IMR-90 (cell line): ENCODE measurements at places on chromosomes 13 and 19. TPM values are rescaled to one million over a fixed set of nuclear protein-coding genes. Genes with fewer than 3 reads are reported as not detected.

- no peak overlapping the region for H3K27ac ChIP-seq
- no peaks in the 10 kb centered on the region for H3K36me3 ChIP-seq
- no peak overlapping the region for H3K4me3 ChIP-seq
- H3K4me1 ChIP-seq: peaks cover 8% of the 10 kb centered on the region
Measured at GRCh38 chr13:33490461-33491327, 205.1 kb upstream of the STARD13 start.

USHBP1 gene
- total RNA-seq: not detected in 2 replicates

DNA sequence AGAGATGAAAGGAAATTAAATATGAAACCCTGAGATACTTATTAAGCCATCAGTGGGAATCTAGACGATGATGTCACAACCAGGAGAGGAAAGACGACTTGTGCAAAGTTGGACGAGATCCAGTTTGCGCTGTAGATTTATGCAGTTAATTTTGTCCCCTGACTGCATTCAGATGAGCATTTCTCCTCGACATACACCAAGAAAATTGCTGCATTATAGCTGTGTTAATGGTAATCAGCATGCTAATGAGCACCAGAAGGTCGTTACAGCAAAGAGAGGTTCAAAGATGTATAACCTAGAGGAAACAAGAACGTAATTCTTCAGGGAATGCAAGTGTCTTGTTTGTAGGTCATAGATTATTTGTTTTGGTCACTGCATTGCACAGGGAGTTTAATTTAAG is 371.7 kb downstream of the RBM26 start:
- H3K36me3 ChIP-seq: no peaks in the 10 kb centered on the region
- H3K4me1 ChIP-seq: no peaks in the 10 kb centered on the region
- no peaks in the 10 kb centered on the region for H3K27me3 ChIP-seq
- no peak overlapping the region for H3K27ac ChIP-seq

KLK5 gene
- not detected in 2 replicates for total RNA-seq

DNA sequence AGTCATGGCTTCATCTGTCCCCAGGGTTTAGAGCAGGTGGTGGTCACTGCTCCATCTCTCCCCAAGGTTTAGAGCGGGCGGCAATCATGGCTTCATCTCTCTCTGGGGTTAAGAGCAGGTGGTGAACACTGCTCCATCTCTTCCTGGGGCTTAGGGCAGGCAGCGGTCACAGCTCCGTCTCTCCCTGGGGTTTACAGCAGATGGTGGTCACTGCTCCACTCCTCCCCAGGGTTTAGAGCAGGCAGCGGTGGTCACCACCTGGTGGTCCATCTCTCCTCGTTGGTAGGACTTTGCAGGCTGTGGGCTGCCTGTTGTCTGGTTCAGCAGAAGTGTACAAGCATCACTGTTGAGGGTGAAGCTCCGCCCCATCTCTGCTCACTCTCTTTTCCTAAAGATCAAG is 52.8 kb upstream of the ARHGEF7 start:
- no peak overlapping the region for H3K27ac ChIP-seq
- H3K4me1 ChIP-seq: no peaks in the 10 kb centered on the region
- DNase-seq: no peak
- no peaks in the 10 kb centered on the region for H3K36me3 ChIP-seq

GJB2 gene
- total RNA-seq: under 0.01 TPM in 2 replicates

ZNF546 gene
- 5.8 and 6.5 TPM in 2 replicates for total RNA-seq

- H3K4me1 ChIP-seq: no peaks in the 10 kb centered on the region
- H3K27me3 ChIP-seq: no peaks in the 10 kb centered on the region; the same call in 1 of the 2 replicates
- no peak overlapping the region for H3K4me3 ChIP-seq
Measured at GRCh38 chr13:39862900-39863299, 207.4 kb downstream of the COG6 start.

PNMA8C gene
- under 0.01 and 0.18 TPM in 2 replicates for total RNA-seq

DNA sequence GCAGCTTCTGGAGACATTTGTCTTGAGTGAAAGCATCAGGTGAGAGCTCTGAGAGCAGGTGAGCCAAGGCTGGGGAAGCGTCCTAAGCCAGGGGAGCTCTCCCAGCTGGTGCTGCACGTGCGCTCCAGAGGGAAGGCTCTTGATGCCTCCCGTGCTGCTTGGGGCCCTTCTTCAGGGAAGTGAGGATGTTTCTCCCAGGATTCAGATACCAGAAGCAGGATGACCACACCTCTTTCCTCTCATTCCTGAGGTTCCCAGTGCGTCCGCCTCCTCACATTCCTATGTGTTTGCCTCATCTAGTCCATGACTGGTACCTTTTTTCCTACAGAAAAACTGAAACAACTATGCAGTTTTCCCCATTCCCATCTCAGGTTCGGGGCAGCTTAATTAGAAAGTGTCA is 231.0 kb upstream of the IRS2 start:
- no peak overlapping the region for H3K4me3 ChIP-seq
- H3K27me3 ChIP-seq: no peaks in the 10 kb centered on the region
- H3K36me3 ChIP-seq: no peaks in the 10 kb centered on the region
- peak overlapping the region; percentile 75 for H3K27ac ChIP-seq

IGFL1 gene
- not detected in 2 replicates for total RNA-seq

DNA sequence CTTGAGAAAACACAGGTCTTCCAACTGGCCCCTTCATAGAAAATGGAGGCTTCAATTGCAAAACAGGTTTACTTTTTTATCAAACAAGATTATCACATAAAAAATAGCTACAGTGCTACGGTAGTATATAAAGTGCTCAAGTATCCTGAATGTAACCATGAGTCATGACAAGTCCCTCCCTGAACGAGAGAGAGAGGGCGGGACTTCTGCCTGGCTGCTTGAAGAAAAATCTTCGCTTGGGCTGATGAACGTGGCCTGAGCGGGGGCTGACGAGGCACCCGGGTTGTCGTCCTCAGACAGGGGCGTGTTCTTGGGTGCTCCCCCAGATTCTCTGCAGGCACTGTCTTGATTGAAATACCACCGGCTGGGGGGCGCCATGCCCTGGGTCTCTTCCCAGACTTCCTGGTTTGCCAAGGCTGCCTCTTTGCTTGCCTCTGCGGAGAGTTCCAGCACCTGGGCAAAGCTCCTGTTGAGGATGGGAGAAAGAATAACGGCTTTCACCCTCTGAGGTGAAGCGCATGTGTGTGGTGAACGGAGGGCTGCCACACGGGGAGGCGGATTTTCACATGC is 23.2 kb upstream of the CPAMD8 start:
- H3K4me1 ChIP-seq: peaks cover 6% of the 10 kb centered on the region
- no peak overlapping the region for H3K4me3 ChIP-seq
- DNase-seq: peak; percentile 73
- peaks cover 10% of the 10 kb centered on the region for H3K36me3 ChIP-seq
- H3K27ac ChIP-seq: no peak overlapping the region

LNX2 gene
- total RNA-seq: 7.2 and 7.8 TPM in 2 replicates

DNA sequence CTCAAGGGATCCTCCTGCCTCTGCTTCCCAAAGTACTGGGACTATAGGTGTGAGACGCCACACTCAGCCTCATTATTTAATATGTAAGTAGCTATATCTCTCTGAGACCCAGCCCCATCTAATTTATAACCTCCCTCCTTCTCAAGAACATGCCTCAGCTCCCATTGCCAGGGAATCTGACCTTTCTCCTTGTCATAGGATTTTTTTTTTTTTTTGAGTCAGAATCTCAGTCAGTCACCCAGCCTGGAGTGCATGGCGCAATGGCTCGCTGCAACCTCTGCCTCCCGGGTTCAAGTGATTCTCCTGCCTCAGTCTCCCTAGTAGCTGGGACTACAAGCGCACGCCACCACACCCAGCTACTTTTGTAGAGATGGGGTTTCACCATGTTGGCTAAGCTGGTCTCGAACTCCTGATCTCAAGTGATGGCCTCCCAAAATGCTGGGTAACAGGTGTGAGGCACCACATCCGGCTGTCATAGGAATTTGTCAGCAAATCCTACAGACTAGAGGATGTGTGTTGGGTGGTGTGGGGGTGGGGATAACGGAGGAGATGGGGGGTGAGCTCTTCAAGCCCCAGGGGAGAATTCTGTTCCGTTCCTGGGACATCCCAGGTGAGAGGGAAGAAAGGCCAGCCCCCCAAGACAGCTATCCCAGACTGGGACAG is 5.1 kb upstream of the EPS8L1 start:
- H3K36me3 ChIP-seq: no peaks in the 10 kb centered on the region
- peaks cover 32% of the 10 kb centered on the region for H3K27me3 ChIP-seq
- DNase-seq: no peak

- no peak overlapping the region for H3K4me3 ChIP-seq
- H3K4me1 ChIP-seq: no peaks in the 10 kb centered on the region
- no peak for DNase-seq
- H3K36me3 ChIP-seq: no peaks in the 10 kb centered on the region
- no peaks in the 10 kb centered on the region for H3K27me3 ChIP-seq
- no peak overlapping the region for H3K27ac ChIP-seq
Measured at GRCh38 chr19:15587663-15588062, 27.4 kb upstream of the CYP4F8 start.

GRCh38 chr19:16202320-16203255 is 4.9 kb downstream of the AP1M1 start:
- no peak overlapping the region for H3K27ac ChIP-seq
- no peak for DNase-seq
- peaks cover 59% of the 10 kb centered on the region for H3K36me3 ChIP-seq
- H3K4me3 ChIP-seq: no peak overlapping the region
- peaks cover 11% of the 10 kb centered on the region for H3K4me1 ChIP-seq

DNA sequence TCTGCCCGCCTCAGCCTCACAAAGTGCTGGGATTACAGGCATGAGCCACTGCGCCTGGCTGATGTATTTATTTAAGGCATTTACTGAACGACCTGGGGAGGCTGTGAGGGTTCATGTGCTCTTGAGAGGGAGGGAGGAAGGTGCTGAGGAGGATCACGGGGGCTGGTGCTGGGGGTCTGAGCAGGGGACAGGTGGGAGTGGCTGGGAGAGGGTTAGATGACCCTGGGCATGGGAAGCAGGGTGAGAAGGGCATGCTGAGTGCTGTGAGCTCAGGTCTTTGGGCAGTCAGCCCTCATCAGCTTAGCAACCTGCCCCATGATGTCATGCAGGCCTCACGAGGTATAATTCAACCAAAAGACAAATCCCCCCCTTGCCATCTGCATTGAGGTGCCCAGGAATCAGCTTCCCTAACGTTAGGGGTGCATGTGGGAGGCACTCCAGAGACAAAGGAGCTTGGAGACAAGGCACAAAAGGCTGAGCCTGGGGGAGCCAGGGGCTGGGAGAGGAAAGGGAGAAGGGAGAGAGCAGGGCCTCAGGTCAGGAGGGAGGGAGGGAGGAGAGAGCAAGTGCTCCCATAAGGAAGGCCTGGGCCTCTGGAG is 36.4 kb downstream of the SUGP2 start:
- no peak overlapping the region for H3K4me3 ChIP-seq
- H3K27me3 ChIP-seq: no peaks in the 10 kb centered on the region
- DNase-seq: no peak
- H3K36me3 ChIP-seq: peaks cover 54% of the 10 kb centered on the region

GRCh38 chr19:19847781-19848180 is 17.9 kb upstream of the ZNF253 start:
- H3K36me3 ChIP-seq: no peaks in the 10 kb centered on the region
- H3K4me3 ChIP-seq: no peak overlapping the region
- DNase-seq: no peak
- no peaks in the 10 kb centered on the region for H3K27me3 ChIP-seq
- no peaks in the 10 kb centered on the region for H3K4me1 ChIP-seq

DNA sequence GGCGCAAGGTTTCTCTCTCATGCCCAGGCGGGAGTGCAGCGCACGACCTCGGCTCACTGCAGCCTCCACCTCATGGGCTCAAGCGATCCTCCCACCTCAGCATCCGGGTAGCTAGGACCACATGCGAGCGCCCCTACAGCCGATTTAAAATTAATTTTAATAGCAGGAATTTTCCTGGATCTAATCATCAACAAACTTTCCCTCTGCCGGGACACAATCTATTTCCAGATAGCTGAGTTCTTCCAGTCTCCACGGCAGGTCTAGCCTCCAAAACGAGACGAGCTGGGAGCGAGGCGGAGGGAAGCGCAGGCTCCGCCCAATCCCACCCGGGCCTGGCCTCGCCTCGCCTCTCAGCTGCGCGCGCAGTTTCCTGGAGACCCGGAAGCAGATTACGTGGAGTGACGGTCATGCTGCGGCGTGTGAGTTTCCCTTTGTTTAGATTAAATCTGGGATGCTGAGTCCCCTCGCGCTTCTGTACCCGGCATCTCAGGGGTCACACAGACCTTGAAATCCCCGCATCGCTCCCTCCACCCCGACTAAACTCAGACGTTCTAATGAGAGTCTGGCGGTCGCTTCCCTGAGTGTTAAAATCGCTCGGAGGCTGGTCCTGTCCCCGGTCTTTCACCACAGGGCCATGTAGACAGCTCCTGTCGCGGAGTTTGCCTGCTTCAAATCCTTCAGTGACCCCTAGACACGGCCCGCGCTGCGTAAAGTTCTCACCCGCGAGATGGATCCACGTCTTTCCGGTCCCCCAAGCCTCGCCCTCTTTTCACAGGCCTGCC is at the start of gene ZNF880:
TSS of gene ZNF880 (plus strand) at position 365 of the 782 bp plus-strand sequence. CDS start at position 408, 43 bp downstream.
- peak within 1 kb of the TSS; percentile 97 for H3K27ac ChIP-seq
- peak; percentile 89 for DNase-seq
- H3K4me1 ChIP-seq: no peaks in the 10 kb centered on the region
- H3K4me3 ChIP-seq: peak within 1 kb of the TSS; percentile 85
- peaks cover 24% of the 10 kb centered on the region for H3K36me3 ChIP-seq
- no peaks in the 10 kb centered on the region for H3K27me3 ChIP-seq

C19orf67 gene
- not detected in 2 replicates for total RNA-seq

GRCh38 chr13:94232956-94233355 is 246.5 kb downstream of the DCT start:
- H3K27me3 ChIP-seq: no peaks in the 10 kb centered on the region
- DNase-seq: no peak
- H3K27ac ChIP-seq: no peak overlapping the region
- no peaks in the 10 kb centered on the region; the same call in 1 of the 2 replicates for H3K4me1 ChIP-seq
- H3K36me3 ChIP-seq: no peaks in the 10 kb centered on the region

- H3K4me3 ChIP-seq: no peak overlapping the region
- no peak for DNase-seq
- H3K27ac ChIP-seq: no peak overlapping the region
- no peaks in the 10 kb centered on the region for H3K4me1 ChIP-seq
- no peaks in the 10 kb centered on the region for H3K36me3 ChIP-seq
Measured at GRCh38 chr13:45932676-45933075, 81.1 kb upstream of the SIAH3 start.

GRCh38 chr13:98350746-98351330 is 173.8 kb upstream of the RNF113B start:
- no peaks in the 10 kb centered on the region for H3K27me3 ChIP-seq
- no peak overlapping the region for H3K4me3 ChIP-seq
- H3K4me1 ChIP-seq: peaks cover 1% of the 10 kb centered on the region; the same call in 1 of the 2 replicates
- H3K36me3 ChIP-seq: peaks cover 15% of the 10 kb centered on the region

SLC5A5 gene
- total RNA-seq: not detected in 2 replicates

DNA sequence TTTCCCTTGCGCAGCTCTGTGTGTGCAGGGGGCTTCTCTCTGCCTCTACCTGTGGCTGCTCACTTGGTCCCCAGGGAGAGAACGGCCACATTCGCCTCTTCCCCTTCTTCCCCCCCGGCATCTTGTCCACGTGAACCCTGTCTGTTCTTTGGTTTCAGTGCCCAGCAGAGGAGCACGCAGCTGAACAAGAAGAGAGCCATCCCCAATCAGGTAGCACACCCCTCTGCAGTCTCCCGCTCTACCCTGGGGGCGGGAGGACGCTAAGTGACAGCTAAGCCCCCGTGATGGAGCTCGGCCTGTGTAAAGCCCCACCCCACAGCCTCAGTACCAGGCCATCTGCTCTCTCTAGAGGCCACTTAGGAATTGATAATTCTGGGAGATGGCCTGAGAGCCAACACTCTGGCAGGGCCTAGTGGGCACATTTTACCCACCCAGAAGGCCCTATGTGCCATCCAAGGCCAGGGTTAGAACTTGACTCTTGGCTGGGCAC is 30.2 kb downstream of the TMED1 start:
- no peak overlapping the region for H3K27ac ChIP-seq
- H3K4me1 ChIP-seq: no peaks in the 10 kb centered on the region
- H3K36me3 ChIP-seq: peaks cover 66% of the 10 kb centered on the region
- H3K4me3 ChIP-seq: no peak overlapping the region
- H3K27me3 ChIP-seq: no peaks in the 10 kb centered on the region
